Activated naive CD8-positive, alpha-beta T cell treated with anti-CD3 and anti-CD28 coated beads, Interleukin-2, amount 50 U/mL, for 24 hours (primary cell): ENCODE measurements at places on chromosomes 7 and 10.
A peak's percentile ranks its signal among the peaks of the same experiment; 100 is the strongest.

DNA sequence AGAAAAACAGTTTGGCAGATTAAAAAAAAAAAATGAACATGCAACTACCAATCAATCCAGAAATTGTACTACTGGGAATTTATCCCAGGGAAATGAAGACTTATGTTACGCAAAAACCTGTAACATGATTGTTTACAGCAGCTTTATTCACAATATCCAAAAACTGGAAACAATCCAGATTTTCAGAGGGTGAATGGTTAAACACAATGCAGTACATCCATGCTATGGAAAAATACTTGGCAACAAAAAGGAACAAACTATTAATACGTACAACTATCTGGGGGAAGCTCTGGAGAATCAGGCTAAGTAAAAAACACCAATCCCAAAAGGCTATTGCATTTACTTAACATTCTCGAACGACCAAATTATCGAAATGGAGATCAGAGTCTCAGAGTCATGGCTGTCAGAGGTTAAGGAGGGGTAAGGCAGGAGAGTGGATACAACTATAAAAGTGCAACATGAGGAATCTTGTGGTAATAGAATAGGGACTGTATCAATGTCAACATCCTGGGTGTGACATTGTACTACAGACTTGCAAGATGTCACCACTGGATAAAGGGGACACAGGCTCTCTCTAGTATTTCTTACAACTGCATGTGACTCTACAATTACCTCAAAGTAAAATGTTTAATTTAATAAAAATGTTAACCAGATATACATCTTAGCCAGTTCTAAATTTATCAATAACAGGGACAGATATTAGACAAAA is 21.5 kb upstream of the RUFY2 start:
- DNase-seq: no peak

GRCh38 chr7:104883718-104884452 is 130.1 kb upstream of the KMT2E start:
- peak; percentile 87 for DNase-seq

GRCh38 chr10:71893920-71894319 is 42.9 kb upstream of the PSAP start:
- no peak for DNase-seq

DNA sequence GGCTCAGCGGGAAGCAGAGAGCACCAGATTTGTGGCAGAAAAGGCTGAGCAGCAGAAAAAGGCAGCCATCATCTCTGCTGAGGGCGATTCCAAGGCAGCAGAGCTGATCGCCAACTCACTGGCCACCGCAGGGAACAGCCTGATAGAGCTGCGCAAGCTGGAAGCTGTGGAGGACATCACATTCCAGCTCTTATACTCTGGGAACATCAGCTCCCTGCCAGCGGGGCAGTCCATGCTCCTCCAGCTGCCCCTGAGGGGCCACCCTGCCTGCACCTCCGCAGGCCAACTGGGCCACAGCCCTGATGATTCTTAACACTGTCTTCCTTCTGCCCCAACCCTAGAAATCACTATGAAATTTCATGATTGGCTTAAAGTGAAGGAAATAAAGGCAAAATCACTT is 18.6 kb downstream of the CWF19L1 start:
- no peak for DNase-seq

- no peak for DNase-seq
These were observed 1601.9 kb downstream of the REEP3 start for GRCh38 chr10:65123120-65123519.

- DNase-seq: no peak
These were observed 27.5 kb downstream of the CTNNA3 start for GRCh38 chr10:67668448-67668847.

DNA sequence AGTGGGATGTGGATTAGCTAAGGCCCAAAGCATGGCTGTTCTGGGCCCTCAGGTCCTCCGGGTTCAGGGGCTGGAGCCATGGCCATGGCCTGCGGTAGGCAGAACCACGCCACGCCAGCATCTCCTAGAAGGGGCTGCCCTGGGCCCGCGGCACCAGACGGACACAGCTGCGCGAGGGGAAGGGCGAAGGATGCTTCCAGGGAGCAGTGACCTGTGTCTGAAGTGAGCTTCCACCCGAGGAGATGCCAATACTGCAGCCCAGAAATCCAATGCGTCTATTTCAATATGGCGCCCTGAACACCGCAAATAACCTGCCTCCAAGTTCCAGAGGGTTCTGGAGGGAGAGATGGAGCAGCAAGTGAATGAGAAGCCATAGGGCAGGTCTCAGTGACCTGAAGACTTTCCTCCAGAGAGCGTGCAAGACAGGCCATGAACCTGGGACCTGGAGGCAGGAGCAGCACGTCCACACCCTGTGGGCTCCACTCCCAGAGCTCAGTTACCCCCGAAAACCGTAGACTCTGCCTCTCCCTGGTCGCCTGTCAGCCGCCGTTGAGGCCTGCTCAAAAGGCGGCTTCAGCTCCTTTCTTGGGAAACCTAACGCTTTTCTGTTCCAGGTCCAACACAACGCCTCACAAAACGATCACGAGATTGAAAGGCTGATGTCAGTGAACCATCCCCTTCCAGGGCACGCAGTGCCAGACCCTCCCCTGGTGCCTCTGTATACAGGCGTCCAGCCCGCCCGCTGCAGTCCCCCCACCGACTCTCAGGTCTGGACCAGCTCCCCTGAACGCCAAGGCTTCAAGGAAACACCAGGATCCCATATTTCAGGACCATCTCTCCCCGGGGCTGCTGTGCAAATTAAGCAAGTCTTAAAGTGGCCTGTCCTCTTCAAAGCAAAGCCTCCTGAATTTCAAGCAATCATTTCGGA is 37.4 kb downstream of the AMZ1 start:
- no peak for DNase-seq

DNA sequence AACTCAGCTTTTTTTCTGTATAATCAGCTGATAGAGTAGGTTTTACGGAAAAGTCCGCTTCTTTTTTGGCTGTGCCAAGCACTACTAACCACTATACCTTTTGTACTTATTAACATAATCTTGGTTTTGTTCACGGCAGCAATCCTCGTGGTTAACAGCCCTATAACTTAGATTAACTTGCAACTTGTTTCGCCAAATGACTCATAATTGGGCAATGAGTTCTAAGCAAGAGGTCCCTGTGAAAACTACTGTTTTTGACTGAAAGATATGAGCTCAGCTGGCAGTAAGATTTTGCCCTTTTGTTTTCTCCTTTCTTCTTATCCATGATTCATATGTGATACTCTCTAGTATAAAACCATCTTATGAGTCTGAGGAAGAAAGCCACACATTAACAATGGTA is 345.0 kb upstream of the PCDH15 start:
- DNase-seq: no peak

DNA sequence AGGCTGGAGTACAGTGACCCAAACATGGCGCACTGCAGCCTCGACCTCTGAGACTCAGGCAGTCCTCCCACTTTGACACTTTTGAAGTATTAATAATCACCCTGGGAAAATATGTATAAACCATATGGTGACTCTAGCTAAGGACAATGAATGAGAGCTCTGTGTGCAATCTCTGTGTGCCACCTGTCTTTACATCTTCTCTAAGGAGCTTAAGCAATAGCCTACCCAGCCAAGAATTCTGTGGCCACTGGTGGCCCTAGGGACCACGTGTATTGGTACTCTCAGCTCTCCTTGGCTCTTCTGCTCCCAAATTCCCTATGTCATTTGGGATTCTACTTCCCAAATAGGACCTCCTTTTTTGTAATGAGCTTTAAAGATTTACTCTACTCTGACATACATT is 23.7 kb downstream of the FGF8 start:
- no peak for DNase-seq

GRCh38 chr7:12788591-12788990 is 101.2 kb downstream of the ARL4A start:
- DNase-seq: no peak

DNA sequence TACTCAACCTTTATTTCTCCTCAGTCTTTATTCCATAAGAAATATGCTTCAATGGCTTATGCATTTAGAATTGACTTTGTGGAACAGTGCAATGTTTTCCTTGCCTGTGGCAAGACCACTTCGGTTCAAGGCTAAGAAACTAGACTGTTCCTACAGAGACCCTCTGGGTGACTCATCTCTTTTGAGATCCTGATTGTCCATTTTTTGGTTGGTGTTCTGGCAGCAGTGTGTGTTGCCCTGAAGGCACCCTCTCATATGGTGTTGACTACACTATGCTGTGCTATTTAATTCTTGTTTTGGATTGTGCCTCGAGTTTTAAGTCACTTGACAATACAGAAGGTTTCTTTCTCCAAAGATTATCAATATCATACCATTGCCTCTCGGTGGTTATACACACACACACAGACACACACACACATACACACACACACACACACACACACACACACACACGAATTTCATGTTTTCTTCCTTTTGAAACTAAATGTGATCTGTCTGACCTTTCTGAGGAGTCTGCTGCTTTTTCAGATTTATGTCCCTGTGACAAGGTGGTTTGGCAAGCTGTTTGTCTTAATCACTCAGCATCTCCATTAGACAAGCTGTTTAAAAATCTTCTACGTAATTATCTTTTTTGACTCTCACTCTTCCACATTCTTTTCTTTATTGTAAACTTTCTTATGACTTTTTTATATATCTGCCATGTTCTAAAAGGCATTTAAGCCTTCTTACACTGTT is 187.2 kb downstream of the VTI1A start:
- DNase-seq: no peak

DNA sequence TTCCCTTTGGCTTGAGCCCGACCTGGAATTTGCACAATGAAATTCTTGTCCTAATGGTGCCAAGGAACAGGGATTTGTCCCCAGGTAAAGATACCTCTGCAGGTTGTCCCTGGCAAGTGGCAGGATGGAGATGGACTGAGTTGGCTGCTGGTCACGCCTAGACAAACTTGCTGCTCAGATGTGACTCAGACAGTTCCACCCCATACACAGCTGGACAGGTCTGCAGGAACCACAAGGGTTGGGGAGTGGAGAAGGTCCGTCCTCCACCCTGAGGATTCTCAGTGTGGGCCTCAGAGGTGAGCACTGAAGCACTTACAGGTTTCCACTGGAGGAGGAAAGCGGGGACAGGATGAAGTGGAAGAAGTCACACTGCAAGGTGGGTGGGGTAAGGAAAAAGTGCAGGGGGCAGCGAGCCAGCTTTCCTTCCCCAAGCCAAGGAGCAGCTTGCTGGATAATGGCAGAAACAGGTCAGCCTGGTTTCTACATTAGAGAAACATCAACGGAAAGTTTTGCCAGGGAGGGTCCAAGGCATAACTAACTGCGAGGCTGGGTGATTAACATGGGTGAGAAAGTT is 20.5 kb downstream of the ITPRIP start:
- no peak for DNase-seq

GRCh38 chr10:112446055-112446854 is 459 bp downstream of the ZDHHC6 start:
- peak; percentile 12 for DNase-seq

GRCh38 chr10:132721725-132722124 is 64.2 kb downstream of the NKX6-2 start:
- no peak for DNase-seq

DNA sequence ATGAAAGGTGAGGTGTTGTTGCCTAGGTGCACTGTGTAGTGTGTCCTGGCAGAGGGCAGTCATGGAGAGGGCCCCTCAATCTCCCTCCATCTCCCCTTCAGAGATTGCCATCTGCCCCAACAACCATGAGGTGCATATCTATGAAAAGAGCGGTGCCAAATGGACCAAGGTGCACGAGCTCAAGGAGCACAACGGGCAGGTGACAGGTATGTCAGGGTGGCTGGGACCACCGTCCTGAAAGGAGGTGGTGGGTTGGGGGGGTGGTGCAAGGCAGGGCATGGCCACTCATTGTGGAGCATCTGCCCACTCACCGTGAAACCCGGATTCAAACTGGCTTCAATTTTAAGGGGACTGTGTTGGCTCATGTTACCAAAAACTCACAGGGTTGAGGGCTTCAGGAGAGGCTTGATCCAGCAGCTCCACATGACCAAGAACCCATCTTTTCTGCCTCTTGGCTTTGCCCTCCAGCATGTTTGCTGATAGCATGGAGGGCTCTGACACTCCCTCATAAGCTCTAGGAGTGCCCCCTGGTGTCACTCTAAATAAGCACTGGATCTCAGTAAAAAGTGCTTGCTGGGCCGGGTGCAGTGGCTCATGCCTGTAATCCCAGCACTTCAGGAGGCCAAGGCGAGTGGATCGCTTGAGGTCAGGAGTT is 12.2 kb downstream of the ARPC1B start:
- no peak for DNase-seq

GRCh38 chr7:42174391-42174912 is 62.6 kb downstream of the GLI3 start:
- no peak for DNase-seq
